Stimulated activated CD4-positive, alpha-beta T cell treated with anti-CD3 and anti-CD28 coated beads, Interleukin-12 subunit alpha, Interleukin-12 subunit beta, amount 100 ng/mL, for 48 hours (primary cell): ENCODE measurements at places on chromosomes 13 and 19.

- DNase-seq: no peak
Measured at GRCh38 chr13:21033212-21033840, 28.1 kb downstream of the LATS2 start.

DNA sequence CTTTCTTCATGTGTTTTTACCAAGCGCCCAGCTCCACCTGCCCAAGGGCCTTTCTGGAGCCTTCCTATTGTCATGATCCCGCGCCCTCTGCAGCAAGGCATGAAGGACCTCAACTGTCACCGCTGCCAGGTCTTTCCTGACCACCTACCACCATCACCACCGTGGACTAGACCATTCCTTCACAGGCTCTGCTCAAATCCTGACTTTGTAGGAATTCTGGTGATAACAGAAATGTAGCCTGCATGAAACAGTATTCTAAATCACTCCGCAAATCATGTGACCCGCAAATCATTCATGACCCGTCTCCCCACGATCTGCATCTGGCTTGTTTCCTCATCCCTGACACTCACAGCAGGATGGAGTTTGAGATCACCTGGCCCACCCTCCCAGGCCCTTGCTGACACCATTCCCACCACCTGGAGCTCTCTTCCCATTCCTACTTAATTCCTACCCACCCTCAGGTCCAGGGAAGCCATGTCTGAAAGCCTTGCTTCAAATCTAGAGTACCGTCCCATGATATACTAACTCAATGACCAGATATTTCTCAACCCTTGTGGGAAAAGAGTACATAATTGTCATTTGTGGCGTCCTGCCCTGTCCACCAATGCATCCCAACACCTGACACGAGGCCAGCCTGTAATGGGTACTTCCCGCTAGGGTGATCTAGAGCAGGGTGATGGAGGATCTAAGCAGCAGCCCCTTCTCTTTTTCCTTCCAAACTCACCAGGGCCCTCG is 1.3 kb downstream of the UBE2S start:
- no peak for DNase-seq

DNA sequence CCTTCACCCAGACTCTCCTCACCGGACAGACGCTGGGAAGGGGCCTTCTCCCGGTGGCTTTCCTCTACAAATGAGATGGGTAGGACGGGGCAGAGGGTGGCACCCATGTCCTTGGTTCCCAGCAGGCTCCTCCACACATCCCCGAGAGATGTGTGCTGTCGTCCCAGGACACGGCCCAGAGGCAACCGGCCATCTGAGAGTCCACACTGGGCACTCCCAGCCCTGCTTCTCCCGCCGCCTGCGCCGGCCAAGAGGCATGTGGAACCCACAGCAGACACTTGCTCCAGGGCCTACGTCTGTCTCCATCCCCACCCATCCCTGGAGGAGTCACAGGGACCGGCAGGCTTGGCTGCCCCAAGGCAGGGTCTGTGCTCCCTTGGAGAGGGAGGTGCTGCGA is 179.9 kb downstream of the KDM4B start:
- DNase-seq: no peak

- no peak for DNase-seq
Measured at GRCh38 chr13:34046457-34046856, 228.5 kb downstream of the RFC3 start.

- no peak for DNase-seq
Measured at GRCh38 chr13:76329004-76329403, 557.2 kb downstream of the KCTD12 start.

- no peak for DNase-seq
Measured at GRCh38 chr13:112624602-112625430, 36.9 kb upstream of the TUBGCP3 start.

DNA sequence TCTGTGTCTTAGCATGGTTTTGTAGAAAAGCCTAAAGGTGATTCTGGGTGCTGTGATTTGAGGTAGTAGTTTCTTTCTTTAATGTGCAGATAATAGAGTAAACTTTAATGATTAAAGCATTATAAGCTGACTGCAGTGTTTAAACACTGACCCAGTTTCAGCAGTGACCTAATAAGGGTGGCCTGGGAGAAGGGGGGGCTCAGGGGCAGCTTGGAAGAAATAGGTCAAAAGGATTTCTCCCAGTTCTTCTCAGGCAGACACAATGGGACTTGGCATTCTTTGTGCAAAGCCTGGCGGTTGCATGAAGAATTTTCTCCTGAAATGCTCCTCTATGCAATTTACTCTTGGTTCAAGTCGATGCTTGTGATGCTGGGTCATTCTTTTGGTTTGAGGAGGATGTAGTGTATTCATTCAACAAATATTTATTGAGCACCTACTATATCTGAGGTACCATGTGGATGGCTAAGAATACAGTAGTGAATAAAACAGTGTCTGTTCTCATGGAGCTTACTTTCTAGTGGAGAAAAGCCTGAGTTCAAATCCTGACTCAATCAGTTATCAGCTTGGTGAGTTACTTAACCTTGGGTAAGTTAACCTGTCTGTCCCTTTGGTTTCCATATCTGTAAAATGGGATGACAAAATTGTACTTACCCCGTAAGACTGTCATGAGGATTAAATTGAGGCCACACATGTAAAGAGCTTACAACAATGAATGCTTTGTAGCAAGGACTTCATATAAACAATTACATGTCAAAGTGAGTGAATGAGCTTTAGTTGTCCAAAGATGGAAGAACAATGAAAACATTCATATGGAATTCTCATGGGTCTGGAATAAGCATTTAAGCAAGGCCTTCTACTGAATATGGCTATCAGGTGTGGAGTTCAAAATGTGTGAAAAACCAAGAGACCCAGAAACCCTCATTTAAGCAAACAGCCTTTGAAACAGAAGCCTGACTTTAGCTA is 210.2 kb downstream of the KCNRG start:
- DNase-seq: no peak

- DNase-seq: no peak
Measured at GRCh38 chr13:84843368-84843767, 955.9 kb downstream of the SLITRK6 start.

GRCh38 chr19:5339950-5340636 is 519 bp downstream of the PTPRS start:
- DNase-seq: no peak

DNA sequence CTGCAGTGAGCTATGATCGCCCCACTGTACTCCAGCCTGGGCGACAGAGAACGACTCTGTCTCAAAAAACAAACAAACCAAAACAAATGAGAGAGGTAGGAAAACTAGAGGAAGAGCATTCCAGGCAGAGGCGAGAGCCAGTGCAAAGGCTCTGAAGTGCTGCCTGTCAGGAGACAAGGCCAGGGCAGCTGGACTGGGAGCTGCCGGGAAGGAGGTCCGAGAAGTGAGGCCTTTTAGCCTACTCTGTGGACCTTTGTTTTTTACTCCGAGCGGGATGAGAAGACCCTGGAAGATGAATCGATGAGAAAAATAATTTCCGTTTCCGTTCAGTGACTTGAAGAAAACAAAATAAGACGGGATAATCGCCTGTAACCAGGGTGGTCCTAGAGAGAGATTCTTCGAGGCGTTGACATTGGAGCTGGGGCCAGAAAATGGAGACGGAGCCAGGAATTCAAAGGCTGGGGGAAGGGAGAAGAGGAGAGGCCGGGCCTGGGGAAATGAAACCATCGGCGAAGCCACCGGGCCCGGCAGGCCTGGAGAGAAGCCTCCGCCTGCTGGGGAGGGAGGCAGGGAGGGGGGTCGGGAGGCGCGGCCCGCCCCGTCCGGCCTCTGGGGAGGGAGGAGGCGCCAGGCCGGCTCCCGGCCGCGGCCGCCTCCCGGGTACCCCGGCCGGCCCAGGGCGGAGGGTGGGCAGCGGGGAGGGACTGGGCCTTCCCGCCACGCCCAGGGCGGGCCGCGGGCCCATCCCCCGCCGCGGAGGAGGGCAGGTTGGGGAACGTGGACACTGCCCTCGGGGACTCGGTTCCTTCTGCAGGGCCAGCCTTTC is 7.8 kb upstream of the SERTAD1 start:
- peak; percentile 43 for DNase-seq

GRCh38 chr19:43692877-43693276 is 22.9 kb upstream of the PLAUR start:
- DNase-seq: no peak

GRCh38 chr19:13099073-13099999 is 3.3 kb downstream of the LYL1 start:
- DNase-seq: peak; percentile 61

DNA sequence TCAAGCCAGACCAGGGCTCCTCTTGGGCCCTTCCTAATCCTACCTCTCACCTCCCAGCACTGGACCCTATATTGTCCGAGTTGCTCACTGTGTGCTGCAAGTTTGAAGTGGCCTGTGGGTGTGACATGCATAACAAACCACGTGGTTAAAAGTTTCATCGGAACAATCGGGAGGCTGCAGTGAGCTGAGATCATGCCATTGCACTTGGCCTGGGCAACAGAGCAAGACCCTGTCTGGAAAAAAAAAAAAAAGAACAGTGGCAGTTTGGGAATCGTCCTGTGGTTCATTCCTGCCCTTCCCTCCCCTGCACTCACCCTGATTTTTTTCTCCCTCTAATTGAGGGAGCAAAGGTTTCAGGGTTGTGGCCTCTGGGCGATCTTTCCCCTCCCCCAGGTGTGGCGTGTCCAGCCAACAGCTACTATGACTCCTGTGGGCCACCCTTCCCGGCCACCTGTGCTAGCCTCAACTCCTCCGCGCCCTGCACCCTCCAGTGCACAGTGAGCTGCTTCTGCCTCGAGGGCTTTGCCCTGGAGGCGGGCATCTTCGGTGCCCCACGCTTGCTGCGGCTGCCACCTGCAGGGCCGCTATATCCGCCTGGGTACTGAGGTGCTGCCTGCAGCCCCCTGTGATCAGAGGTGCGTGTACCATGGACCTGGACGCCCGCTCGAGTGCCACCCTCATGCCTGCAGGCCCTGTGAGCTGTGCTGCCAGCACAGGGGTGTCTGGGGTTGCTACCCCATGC is 16.3 kb upstream of the FXYD3 start:
- no peak for DNase-seq

DNA sequence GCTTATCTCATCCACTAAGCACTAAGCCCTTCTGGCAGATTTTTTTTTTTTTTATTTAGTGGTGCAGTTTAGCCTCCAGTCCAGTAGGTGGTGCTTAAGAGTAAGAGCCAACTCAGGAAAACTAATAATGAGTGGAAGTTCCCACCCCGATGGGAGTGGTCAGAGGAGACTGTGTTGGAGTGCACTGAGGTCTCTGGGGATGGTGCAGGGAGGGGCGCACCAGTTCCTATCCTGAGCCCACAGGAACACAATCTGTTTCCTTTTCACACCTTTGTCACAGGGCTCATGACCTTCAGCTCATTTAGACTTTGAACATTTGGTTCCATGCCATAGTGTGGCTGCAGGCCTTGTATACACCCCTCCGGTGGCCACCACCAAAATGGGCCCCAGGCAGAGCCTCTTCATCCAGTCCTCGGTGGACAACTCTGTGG is 367.4 kb downstream of the SPRY2 start:
- no peak for DNase-seq

- no peak for DNase-seq
Measured at GRCh38 chr13:44404261-44405132, 30.9 kb downstream of the SERP2 start.

DNA sequence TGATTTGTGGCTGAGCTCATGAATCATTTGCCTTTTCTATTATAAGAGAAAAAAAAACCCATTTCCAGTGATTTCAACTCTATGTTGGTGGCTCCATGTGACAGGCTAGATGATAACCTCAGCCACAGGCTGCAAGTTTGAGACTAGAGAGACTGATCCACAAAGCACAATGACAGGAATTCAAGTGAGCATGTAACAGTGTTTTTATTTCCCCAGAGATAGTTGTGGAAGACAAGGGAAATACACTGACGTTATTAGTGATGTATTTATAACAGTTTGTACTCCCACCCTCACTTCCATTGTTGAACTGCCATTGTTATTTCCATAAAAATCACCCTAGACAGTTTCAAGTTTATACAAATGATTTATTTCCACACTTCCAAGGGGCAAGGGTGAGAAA is 27.9 kb upstream of the EDNRB start:
- no peak for DNase-seq

GRCh38 chr13:66069570-66069969 is 1160.6 kb downstream of the PCDH9 start:
- DNase-seq: no peak

GRCh38 chr19:5031231-5032100 is 62.6 kb downstream of the KDM4B start:
- peak; percentile 74 for DNase-seq

DNA sequence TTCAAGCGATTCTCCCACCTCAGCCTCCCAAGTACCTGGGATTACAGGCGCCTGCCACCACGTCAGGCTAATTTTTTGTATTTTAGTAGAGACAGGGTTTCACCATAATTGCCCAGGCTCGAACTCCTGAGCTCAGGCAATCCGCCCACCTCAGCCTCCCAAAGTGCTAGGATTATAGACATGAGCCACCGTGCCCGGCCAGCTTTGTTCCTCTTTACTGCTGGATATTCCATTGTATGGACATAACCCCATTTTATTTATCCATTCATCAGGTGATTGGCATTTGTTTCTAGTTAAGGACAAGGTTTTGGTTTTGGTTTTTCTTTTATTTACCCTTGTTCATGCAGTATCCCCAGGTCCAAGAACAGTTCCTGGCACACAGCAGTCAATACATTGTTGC is 4.1 kb upstream of the RPS9 start:
- DNase-seq: no peak

GRCh38 chr13:82330499-82330898 is 1551.8 kb downstream of the SLITRK1 start:
- DNase-seq: no peak

DNA sequence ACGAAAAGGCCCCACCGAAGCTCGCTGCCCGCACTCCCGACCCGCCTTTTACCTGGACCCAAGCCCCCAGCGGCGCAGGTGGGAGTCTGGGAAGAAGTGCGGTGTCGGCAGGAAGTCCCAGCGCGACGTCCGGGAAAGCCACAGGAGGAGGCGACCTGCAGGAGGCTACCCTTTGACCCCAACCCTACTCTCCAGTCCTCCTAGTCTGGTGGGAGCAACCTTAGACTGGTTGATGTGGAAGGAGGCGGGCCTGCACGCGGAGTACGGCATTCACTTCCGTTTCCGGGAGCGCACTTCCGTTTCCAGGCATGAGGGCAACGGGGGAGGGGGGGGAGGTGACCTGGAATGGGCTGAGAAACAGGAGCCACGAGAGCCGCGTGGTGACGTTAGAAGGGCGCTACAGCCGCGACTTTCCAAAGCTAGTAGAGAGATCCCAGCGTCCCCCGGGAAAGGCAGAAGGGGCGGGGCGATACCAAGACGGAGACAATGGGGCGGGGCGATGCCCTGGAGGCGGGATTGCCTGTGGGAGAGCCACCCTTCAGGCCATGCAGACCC is 28.5 kb downstream of the ZNF266 start:
- DNase-seq: peak; percentile 39

GRCh38 chr19:34131100-34131499 is 41.2 kb upstream of the LSM14A start:
- no peak for DNase-seq

GRCh38 chr19:14563989-14564651 is 7.7 kb downstream of the NDUFB7 start:
- peak; percentile 56 for DNase-seq
